ENCODE measurements at places on chromosomes 3 and 15.

- DNase-seq: no peak
Measured at GRCh38 chr15:89364741-89365450, 30.3 kb upstream of the POLG start.

GRCh38 chr3:187352581-187353575 lies 15.3 kb upstream of the RTP4 start:
- DNase-seq: no peak

DNA sequence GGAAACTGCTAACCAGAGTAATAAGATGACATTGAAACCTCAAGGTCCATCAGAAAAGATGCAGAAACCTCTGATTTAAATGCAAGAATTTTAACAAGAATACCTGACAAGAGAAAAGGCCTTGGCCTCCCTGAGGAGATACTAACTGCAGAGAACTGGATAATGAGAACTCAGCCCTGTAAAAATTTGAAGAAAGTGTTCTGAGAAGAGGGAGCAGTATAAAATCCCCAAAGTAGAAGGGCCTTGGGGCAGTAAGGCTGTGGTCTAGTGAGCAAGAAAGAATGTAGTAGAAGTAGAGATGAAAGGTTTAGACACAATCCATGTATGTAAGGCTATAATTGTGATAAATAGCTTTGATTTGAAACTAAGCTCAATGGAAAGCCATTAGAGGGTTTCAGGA lies 394.1 kb downstream of the ZBBX start:
- DNase-seq: no peak

DNA sequence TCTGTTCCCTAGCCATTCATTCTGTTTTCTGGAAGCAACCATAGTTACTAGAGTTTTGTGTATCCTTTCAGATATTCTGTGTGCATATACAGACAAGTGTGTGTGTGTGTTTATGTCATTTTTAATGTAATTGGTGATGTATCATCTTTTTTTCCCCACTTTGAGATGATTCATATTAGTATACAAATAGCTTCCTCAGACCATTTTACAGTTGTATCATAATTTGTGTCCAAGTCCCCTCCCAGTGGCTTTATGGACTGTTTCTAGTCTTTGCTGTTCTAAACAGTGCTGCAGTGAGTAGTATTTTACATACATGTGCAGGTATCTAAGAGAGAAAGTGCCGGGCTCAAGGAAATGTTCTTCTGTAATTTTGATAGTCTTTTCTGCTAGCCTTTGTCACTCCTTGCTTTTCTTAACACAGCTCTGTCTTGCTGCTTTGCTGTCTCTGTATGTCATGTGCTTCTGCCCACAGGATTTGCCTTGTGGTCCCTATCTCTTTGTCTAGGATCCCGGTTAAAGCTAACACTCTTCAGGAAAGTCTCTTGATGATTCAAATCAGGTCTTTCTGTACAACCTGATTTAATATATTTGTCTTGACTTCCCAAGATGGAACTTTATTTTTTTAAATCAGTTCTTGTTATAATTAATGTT lies 31.5 kb upstream of the FBXL22 start:
- no peak for DNase-seq

GRCh38 chr3:133486658-133487057 lies 86.8 kb downstream of the BFSP2 start:
- DNase-seq: no peak

DNA sequence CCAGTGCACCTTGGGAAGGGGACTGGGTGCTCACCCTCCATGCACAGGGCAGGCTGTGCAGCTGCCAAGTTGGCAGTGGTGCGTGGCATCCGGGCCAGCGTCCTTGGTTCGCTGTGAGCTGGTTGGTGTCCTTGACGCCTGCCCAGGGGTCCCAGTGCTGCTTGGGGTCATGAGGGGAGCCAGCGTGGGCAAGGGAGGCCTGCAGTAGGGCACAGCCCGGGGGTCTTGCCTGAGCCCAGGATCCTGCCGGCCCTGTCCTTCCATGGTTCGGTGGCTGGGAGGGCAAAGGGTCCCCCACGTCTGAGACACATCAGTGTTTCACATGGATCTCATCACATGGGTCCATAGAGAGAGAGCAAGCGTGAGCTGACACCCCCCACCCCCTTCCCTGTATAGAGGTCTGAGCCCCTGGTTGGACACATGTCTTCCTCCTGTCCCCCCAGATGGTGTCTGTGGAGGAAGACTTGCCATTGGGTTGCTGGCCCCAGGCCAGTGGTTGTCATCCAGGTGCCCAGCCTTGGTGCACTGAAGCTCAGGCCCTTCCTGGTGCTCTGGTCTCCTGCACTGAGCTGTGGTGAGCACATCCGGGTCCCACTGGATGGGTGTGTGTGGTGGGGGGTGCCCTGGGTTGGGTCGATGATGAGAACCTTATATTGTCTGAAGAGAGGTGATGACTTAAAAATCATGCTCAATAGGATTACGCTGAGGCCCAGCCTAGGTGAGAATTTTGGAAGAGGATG lies 232.3 kb downstream of the SNRPN start:
- DNase-seq: no peak

- no peak for DNase-seq
Measured at GRCh38 chr15:75114327-75114726, 87.4 kb upstream of the C15orf39 start.

GRCh38 chr3:192273697-192274010 lies 453.7 kb downstream of the FGF12 start:
- no peak for DNase-seq

GRCh38 chr15:85837011-85837433 lies 42.3 kb upstream of the KLHL25 start:
- DNase-seq: no peak

DNA sequence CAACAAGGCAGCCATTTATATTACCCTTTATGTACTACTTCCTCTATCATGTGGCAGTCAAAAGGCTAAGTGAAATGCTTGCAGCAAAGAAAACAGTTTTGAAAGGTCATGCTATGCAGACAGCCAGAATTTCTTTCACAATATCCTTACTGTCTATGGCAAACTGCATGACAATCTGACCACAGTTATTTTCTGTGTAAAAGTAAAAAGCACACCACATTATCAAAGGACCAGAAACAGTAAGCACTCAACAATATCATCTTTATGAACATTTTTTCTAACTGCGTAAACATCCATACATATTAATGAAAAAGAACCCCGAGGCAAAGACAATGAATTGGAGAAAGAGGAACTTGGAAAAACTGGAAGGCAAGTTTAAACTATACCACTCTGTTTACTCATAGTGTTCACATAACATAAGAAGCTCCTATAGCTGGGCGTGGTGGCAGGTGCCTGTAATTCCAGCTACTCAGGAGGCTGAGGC lies 47.9 kb downstream of the PIK3CB start:
- peak; percentile 8 for DNase-seq

DNA sequence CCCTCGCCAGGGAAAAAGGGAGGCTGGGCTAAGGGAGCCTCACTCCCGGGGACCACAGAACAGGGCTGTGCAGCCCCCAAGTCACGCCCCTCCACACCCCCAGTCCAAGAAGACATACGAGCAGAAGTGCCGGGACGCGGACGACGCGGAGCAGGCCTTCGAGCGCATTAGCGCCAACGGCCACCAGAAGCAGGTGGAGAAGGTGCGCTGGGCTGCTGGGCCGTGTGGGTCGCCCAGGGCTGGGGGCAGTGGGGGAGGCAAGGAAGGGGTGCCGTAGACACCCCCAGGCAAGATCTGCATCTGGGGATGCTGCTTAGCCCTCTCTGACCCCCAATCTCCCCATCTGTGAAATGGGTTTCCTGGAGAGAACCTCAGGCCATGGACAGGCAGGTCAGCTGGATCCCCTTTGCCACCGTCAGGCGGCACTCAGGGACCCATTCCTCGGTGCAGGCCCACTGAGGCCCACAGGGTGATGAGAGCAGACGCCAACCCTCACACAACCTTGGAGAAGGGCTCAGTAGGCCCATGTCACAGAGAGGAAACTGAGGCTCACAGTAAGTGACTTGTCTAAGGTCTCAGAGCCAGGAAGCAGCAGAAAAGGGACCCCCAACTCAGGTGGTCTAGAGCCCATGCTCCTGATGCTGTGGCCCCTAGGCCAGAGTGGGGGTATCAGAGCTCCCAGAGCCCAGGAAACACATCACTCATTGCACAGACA lies 33.7 kb downstream of the PSTPIP1 start:
- no peak for DNase-seq

DNA sequence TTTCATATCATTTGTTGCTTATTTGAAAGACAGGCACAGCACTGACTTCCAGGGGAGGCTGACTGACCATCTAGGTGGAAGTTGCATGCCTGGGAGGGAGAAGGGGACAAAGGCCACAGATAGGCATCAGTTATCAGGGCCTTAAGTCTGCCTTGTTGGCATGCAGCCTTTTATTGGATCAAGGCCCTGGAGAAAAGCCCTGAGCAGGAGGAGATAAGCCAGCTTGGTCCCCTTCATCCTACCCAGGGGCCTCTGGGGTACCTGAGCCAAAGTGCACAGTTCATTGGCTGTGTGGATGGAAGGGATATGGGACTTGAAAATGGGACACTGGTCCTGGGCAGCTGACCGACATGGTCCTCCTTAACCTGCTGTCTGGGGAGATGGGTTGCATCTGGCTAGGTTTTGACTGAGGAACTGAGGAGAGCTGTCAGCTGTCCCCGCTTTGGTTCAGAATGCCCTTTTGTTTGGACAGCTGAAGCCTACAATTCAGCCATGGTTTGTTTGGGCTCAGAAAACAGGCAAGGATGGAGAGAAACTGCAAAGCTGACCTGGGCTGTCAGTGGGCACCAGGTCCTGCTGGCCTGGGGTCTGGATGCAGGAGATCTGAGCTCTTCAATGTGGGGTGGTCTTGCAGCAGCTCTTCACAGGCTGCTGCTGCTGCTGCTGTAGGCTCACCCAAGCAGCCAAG lies 60.0 kb downstream of the FLNB start:
- no peak for DNase-seq
